T-cell (primary cell): ENCODE measurements at places on chromosomes 7 and 10. TPM values are rescaled to one million over a fixed set of nuclear protein-coding genes. Genes with fewer than 3 reads are reported as not detected.

- no peaks in the 10 kb centered on the region for H3K27me3 ChIP-seq
- no peak overlapping the region for H3K27ac ChIP-seq
- H3K36me3 ChIP-seq, result peaks cover 31% of the 10 kb centered on the region
These were observed 53.3 kb upstream of the TMEM236 start for GRCh38 chr10:17698696-17699095.

DNA sequence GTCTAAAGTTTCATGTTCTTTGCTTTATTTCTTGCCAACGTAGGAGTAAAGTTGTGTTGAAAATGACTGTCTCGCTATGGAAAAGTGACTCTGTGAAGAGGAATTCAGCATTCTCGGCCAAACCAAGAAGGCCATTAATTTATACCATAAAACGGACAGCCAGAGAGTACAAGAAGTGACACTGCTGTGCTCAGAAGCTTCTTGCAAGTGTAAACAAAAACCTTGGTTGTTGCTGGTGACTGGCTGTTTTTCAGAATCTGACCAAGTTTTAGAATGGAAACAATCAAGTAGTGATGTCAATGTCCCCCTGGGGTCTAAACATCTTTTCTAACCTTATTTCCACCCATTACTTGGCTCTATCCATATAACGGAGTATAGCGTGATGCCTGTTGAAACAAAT is 201.9 kb downstream of the INHBA start:
- no peaks in the 10 kb centered on the region for H3K4me1 ChIP-seq
- H3K27ac ChIP-seq, result no peak overlapping the region
- no peaks in the 10 kb centered on the region for H3K36me3 ChIP-seq
- DNase-seq, result no peak

DNA sequence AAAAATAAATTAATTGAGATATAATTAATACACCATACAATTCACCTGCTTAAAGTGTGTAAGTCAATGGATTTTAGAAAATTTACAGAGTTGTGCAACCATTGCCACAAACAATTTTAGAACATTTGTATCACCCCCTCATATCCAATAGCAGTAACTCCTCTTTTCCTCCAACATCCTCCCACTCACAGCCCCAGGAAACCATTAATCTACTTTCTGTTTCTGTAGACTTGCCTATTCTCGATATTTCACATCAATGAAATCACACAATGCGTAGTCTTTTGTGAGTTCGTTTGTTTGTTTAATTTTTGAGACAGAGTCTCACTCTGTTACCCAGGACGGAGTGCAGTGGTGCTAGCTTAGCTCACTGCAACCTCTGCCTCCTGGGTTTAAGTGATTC is 13.7 kb upstream of the HERC4 start:
- DNase-seq, result no peak
- no peak overlapping the region for H3K27ac ChIP-seq
- peaks cover 3% of the 10 kb centered on the region for H3K27me3 ChIP-seq
- no peaks in the 10 kb centered on the region for H3K4me1 ChIP-seq

ZNF467 gene
- total RNA-seq, result 5.3 TPM

ELAPOR2 gene
- total RNA-seq, result 13.6 TPM
